ENCODE measurements at places on chromosomes 5 and 9.

DNA sequence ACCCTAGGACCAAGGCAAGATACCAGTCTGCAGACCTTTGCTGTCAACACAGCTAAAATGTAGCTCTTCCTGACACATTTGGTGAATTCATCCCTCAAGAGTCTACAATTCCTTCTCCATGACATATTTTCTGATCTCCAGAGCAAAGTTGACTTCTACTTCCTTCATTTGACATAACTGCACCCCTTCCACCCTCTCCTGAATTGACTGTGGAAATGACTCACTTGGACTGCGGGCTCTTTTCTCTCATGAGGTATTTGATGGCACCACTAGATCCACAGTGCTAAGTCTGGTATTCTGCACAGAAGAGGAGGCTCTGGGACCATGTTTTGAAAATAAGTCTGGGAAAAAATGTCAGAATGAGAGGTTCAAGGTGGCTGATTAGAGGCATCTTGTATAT, 338.4 kb upstream of the TRPC7 start:
- DNase-seq = no peak

DNA sequence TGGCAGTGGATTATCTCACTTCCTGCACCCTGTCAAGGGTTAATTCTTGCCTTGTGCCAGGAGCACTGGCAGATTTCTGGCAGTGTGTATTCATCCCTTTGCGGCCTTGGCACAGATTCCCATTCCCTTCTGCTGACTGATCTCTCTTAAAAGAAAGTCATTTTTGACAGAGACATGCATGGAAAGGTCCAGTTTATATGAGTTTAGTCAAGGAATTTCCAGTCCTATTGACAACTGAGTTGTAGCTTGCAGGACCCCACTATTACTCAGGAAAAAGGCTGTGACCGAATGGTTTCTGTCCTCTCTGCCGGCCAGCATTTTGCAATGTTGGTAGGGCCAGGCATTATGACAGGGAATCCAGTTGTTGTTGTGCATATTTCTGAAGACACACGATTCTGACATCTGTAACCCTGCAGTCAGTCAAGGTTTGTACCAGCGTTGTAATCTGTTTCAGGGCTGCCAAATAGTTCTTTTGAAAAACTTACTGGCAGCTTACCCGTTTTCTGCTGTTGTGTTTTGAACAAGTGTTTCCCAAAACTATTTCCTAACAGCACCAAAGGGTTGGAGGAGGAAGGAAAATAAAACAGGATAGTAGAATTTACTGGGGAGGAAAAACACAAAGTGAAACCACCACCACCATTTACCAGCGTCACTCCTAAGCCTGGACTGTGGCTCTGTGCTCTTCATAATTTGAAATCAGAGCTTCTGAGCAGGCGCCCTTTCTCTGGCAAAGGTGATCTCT, 243.4 kb upstream of the KLF4 start:
- no peak for DNase-seq

DNA sequence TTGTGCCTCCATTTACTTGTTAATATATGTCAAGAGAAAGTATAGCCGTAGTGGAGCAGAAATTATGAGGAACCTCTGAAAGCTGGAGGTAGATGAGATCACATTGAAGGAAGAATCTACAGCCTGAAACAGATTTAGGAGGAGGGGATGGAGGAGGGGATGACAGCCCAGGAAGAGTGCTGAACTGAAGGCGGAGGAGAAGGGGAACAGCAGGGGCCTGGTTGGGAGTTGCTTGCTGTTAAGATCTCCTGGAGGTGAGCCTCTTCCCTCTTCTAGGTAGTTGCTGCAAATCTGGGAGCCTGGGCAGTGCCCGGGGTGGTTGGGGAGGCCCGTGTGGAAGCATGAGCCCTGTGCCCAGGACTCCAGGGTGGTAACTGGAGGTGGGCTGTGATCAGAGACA, 111.8 kb upstream of the SEMA6A start:
- no peak for DNase-seq

- no peak for DNase-seq
Observed at GRCh38 chr9:124834591-124834990, 18.7 kb upstream of the WDR38 start.

GRCh38 chr9:14424289-14424688, 110.3 kb upstream of the NFIB start:
- no peak for DNase-seq

GRCh38 chr9:88966894-88967676, 24.2 kb upstream of the S1PR3 start:
- no peak for DNase-seq

DNA sequence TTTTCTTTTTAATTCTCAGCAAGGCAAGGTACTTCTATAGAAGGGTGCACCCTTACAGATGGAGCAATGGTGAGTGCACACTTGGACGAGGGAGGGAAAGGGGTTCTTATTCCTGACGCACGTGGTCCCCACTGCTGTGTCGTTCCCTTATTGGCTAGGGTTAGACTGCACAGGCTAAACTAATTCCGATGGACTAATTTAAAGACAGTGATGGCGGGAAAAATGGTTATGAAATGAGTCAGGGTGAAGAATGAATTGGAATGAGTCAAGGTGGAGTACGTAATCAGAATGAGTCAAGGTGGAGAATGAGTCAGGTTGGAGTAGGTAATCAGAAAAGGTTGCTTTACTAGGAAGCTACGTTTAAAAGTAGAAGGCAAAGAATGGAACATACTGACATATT, 2.1 kb upstream of the HMGCS1 start:
- DNase-seq = peak; percentile 30

- no peak for DNase-seq
Observed at GRCh38 chr9:28750136-28750535, 1176.9 kb upstream of the C9orf72 start.

- peak; percentile 58 for DNase-seq
Observed at GRCh38 chr5:38193015-38193581, 65.3 kb upstream of the EGFLAM start.

DNA sequence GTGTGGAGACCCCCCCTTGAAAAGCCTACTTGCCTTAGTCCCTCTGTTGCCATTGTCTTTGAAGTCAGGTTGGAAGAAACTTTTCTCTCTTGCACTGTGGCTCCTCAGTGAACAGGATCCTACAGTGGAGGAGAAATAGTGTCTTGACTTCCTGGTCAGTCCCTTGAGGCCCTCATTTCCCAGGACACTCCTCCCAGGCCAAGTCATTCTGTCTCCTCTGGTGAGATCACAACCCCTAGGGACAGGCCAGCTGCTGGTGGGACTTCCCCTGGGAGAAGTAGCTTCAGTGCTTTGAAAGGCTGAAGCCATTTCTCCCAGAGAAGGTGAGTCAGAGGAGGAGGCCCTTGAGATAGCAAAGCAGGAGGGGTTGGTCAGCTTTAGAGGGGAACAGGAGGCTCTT, 10.1 kb upstream of the GRIA1 start:
- DNase-seq = no peak

GRCh38 chr9:134396258-134396742, 70.0 kb downstream of the RXRA start:
- peak; percentile 38 for DNase-seq

- DNase-seq = no peak
Observed at GRCh38 chr9:114157516-114158176, 2.3 kb downstream of the COL27A1 start.

- no peak for DNase-seq
Observed at GRCh38 chr5:126831156-126831555, 54.2 kb downstream of the LMNB1 start.

DNA sequence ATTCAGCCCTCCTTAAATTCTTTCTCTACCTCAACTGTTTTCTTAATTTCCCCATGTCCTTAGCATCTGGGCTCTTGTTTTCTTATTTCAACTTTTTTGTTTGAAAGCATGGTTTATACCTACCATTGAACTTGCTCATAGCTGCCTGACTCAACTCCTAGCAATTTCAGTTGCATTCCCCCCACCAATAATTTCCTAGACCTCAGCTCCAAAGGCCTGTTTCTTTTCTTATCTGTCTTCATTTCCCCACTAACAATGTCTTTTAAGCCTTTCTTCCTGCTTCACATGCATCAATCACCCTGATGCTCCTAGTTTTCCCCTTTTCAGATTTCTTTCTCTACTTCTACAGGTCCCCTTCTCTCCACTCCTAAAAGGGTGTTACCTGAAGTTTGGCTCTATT, 129.7 kb upstream of the PDE4D start:
- DNase-seq = no peak

DNA sequence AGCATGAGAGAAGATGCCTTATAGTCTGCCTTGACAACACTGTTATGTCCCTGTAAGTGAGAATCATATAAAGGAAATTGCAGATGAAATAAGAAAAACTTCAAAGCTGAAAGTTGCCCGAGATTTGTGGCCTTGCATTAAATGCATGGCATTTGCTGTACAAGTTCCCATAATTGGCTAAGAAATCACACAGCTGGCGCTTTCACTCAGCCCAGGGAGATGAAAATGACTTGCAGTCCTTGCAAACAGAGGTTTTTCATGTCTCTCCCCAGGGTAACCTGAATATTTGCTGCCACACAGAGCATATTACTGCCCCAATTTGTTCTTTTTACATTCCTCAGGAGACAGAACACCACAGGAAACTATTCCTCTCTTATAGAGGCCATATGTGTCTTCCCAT, 174.8 kb downstream of the FAM114A2 start:
- no peak for DNase-seq

DNA sequence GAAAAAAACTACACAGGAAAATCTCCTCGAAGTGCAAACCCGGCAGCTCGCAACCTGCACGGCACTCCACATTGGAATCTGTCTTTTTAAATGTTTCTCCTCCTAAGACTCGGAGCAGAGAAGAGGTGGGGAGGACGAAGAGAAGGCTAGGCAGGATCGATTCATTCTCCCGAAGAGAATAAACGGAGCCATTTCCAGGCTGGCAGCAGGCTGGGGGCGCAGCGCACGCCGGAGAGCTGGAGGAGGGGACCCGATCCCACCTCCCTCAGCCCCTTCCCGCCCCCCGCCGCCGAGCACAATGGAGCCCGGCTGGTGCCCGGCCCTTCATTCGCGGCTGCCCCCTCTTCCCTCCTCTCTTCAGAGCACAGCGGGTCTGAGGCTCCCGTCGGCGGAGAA, 628 bp downstream of the HOMER1 start:
- DNase-seq = no peak

GRCh38 chr9:27722866-27723265, 149.6 kb upstream of the C9orf72 start:
- no peak for DNase-seq

- DNase-seq = no peak
Observed at GRCh38 chr9:130363755-130364404, 80.9 kb upstream of the ASS1 start.

GRCh38 chr9:125608489-125609224, 98.4 kb downstream of the MAPKAP1 start:
- no peak for DNase-seq

DNA sequence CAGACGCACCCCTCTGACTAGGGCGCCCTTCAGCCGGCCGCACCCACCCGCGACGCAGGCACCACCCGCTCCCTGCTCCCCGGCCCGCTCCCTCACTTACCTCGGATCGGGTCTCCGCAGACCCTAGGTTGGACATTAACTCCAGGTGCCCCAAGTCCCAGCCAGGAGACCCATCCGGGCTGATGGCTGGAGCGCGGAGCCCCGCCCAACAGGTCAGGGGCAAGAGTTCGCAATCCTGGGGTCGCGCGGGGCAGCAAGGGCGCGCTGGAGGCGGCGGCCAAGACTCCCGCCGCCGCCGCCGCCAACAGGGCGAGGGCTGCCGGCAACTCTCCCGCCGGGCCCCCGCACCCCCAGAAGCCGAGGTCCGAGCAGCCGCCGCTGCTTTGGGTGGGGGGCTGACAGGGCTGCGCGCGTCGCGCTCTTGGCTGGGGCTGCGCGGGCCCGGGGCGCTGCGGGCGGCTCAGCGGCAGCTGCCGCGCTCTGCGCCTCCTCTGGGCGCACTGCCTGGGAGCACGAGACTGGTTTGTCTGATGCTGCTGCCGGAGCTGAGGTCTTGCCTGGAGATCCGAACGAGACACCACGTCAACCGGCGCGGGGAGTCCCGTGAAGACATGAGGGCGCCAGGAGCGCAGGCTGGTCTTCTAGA, at the start of gene GDNF:
Gene GDNF (minus strand): TSS at position 635 of the 646 bp plus-strand sequence. CDS start 5,245 bp downstream, outside the sequence.
- DNase-seq = no peak

DNA sequence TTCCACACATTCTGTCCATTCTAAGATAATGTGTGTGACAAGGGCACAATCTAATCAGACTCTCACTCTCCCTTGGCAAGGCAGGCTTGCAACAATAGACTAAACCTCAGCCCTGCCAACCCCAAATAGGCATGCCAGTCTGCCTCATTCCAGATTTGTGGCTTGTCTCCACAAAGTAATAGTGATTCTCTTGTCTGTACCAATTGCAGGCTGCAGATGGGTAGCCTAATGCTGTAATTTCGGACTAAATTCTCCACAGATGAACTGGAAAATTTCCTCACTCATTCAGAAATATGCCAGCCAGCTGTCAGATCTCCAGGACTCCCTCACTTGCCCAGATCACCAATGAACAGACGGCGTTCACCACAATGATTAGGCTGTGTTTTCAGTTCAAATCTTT, 413.6 kb downstream of the ELAVL2 start:
- DNase-seq = no peak
